ENCODE measurements at places on chromosomes 16 and 17. TPM values are rescaled to one million over a fixed set of nuclear protein-coding genes. Genes with fewer than 3 reads are reported as not detected.

Gene SLC2A4
- total RNA-seq, result 0.06 TPM

Gene SPATA22
- total RNA-seq, result not detected

Gene C16orf92
- not detected for total RNA-seq

Gene TNP2
- total RNA-seq, result not detected

Gene WFDC1
- total RNA-seq, result 0.30 TPM

Gene HBM
- total RNA-seq, result not detected

Gene CDC42EP4
- 39.7 TPM for total RNA-seq

All from Daoy (cell line).